Fibroblast of lung (primary cell): ENCODE measurements at places on chromosomes 1 and 21.

DNA sequence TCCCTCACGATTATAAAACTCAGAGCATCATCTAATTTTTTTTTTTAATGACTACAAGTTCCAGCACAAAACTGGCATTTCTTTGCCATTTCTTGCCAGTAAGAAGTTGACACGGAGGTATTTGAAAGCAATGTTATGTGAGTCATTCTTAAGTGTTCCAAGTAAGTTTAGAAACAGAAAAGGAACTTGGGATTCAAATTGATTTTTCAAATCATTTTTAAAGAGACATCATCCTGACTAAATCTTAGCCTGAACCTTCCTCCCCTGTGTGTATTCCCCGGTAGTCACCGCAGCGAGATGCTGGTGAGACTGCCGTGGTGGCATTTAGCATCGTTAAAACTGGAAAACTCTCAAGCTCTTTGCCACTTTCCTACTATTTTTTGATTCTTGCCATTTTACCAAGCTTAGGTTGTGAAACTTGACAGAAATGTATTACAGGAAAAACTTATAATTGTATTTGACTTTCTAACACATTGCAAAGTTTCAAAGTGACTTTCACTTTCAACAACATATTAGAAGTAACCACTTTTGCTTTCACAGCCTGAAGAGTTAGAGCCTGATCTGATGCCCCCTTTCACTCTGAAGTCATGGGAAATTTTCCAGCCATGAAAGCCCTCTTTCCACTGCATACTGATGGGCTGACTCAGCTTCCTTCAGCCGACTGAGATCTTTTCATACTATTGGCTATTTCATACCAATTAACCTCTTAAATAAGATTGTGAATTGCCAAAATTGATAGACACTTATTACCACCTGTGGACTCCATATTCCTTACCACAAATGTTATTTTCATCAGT is 61.4 kb downstream of the OLFML2B start:
- peak overlapping the region; percentile 59 for H3K4me3 ChIP-seq
- peak overlapping the region; percentile 97 for H3K27ac ChIP-seq
- H3K4me1 ChIP-seq: peaks cover 9% of the 10 kb centered on the region
- H3K27me3 ChIP-seq: no peaks in the 10 kb centered on the region
- peak; percentile 81 for DNase-seq
- H3K36me3 ChIP-seq: no peaks in the 10 kb centered on the region

- H3K27ac ChIP-seq: no peak overlapping the region
- no peaks in the 10 kb centered on the region for H3K27me3 ChIP-seq
- DNase-seq: no peak
These were observed 1087.5 kb downstream of the KCNT2 start for GRCh38 chr1:195520757-195521156.

DNA sequence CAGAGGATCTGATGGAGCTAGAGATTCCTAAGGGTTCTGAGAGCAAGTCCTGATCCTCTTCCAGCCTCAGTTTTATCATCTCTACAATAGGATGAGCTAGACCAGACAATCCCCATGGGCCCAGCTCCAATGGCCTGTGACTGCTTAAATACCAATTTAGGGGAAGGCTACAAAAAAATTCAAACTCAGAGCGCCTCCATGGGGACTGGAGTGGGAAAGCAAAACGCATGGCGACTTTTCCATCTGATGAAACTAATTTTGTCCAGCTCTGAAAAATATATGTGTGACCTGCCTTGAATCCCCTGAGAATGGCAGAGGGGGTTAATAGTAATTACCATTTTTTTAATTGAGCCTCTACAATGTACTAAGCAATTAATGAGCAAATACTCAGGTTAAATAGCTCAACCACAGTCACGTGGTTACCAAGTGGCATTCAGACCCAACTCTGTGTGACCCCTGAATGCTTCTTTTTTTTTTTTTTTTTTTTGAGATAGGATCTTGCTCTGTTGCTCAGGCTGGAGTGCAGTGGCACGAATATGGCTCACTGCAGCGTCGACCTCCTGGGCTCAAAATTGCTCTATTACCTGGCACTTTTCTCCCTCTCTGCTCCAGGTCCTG is 8.4 kb downstream of the EXTL1 start:
- no peaks in the 10 kb centered on the region for H3K36me3 ChIP-seq
- peaks cover 3% of the 10 kb centered on the region for H3K27me3 ChIP-seq
- H3K4me3 ChIP-seq: no peak overlapping the region
- H3K4me1 ChIP-seq: peaks cover 3% of the 10 kb centered on the region

- peak overlapping the region; percentile 44 for H3K27ac ChIP-seq
- H3K4me1 ChIP-seq: peaks cover 27% of the 10 kb centered on the region
- no peaks in the 10 kb centered on the region for H3K36me3 ChIP-seq
These were observed 50.1 kb downstream of the COL18A1 start for GRCh38 chr21:45454926-45455673.

DNA sequence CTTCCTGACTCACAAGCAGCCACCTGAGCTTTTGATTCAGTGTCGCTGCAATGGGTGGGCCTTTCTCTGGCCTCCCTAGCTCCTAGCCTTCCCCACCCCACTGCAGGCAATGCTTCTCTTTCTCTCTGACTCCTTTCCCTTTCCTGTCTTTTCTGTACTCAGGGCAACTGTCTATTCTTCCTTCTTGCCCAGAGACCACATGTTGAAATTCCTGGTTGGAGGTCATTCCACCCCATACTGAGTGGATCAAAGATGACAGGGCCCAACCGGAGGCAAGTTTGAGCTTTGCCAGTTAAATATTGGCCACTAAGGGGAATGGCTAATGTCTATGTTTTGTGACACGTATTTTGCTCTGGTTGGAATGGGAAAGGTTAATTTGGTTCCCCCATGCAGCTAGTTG is 65.2 kb upstream of the ARID1A start:
- no peaks in the 10 kb centered on the region for H3K36me3 ChIP-seq
- H3K27me3 ChIP-seq: no peaks in the 10 kb centered on the region
- no peak for DNase-seq
- no peak overlapping the region for H3K4me3 ChIP-seq
- H3K4me1 ChIP-seq: no peaks in the 10 kb centered on the region

GRCh38 chr1:53274026-53274425 is 35.7 kb upstream of the MAGOH start:
- H3K4me1 ChIP-seq: no peaks in the 10 kb centered on the region
- no peaks in the 10 kb centered on the region for H3K27me3 ChIP-seq
- DNase-seq: no peak
- no peak overlapping the region for H3K4me3 ChIP-seq
- H3K27ac ChIP-seq: no peak overlapping the region
- no peaks in the 10 kb centered on the region for H3K36me3 ChIP-seq

GRCh38 chr1:155324717-155325602 is 4.3 kb downstream of the RUSC1 start:
- peak; percentile 34 for DNase-seq
- H3K4me3 ChIP-seq: peak overlapping the region; percentile 91
- no peaks in the 10 kb centered on the region for H3K27me3 ChIP-seq
- peak overlapping the region; percentile 70 for H3K27ac ChIP-seq
- H3K36me3 ChIP-seq: peaks cover 7% of the 10 kb centered on the region

GRCh38 chr1:107843989-107844388 is 121.0 kb downstream of the VAV3 start:
- no peaks in the 10 kb centered on the region for H3K36me3 ChIP-seq
- H3K27me3 ChIP-seq: no peaks in the 10 kb centered on the region
- no peaks in the 10 kb centered on the region for H3K4me1 ChIP-seq
- no peak overlapping the region for H3K27ac ChIP-seq
- H3K4me3 ChIP-seq: no peak overlapping the region
- DNase-seq: no peak

GRCh38 chr1:67970088-67970487 is 80.3 kb downstream of the DIRAS3 start:
- H3K27me3 ChIP-seq: no peaks in the 10 kb centered on the region
- H3K27ac ChIP-seq: no peak overlapping the region
- DNase-seq: peak; percentile 67
- H3K36me3 ChIP-seq: no peaks in the 10 kb centered on the region

GRCh38 chr1:153976819-153977249 is 640 bp downstream of the JTB start:
- H3K36me3 ChIP-seq: peaks cover 17% of the 10 kb centered on the region
- H3K27ac ChIP-seq: peak overlapping the region; percentile 81
- peaks cover 6% of the 10 kb centered on the region for H3K4me1 ChIP-seq
- DNase-seq: no peak

GRCh38 chr21:33360881-33361602 is 36.3 kb downstream of the IFNAR1 start:
- H3K4me3 ChIP-seq: no peak overlapping the region
- peak overlapping the region; percentile 1 for H3K27ac ChIP-seq
- H3K4me1 ChIP-seq: peaks cover 5% of the 10 kb centered on the region
- peak; percentile 85 for DNase-seq
